Astrocyte of the cerebellum (primary cell): ENCODE measurements at places on chromosomes 13 and 19.
A peak's percentile ranks its signal among the peaks of the same experiment; 100 is the strongest.

- DNase-seq: no peak
Observed at GRCh38 chr13:31240921-31241320, 41.1 kb downstream of the B3GLCT start.

GRCh38 chr13:81393721-81394120 lies 1052.8 kb upstream of the SPRY2 start:
- DNase-seq: no peak

DNA sequence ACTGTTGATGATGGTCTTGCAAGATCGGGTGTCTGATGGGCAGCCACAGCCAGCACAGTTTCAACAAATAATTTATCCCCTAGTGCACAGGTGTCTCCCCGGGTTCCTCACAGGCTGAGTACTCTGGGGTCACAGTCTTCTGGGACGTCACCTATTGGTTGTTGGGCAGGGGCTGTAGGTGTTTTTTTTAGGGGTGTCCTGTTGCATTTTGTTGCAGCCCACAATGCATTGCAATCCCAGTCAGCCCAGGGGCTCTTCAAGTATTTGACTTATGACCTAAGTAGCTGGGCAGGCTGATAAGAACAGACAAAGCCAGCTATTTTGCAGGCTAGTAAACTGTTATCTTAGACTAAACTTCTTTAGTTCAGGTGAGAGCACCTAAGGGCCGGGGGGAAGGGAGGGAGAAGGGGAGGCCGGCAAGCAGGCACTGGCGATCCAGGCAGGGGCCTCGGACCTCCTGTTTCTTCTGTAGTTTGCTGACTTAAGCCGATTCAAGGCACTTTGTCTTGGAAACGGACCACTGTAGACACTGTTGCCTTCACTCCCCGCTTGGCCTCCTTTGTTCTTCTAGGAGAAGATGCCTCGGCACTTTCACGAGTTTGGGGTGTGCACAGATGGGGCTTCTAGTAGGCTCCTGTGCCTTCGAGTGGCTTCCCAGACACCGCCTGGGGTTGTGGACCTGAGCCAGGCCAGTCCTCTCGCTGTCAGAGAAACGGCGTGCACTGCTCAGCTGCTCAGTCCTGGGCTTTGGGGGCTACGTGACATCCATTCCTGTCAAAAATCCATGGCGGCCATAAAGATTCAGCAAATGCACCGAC lies 33.9 kb upstream of the GRTP1 start:
- DNase-seq: no peak

- no peak for DNase-seq
Observed at GRCh38 chr19:11995174-11995573, 30.3 kb downstream of the ZNF763 start.

GRCh38 chr19:8445488-8446001 lies 770 bp downstream of the HNRNPM start:
- DNase-seq: no peak

DNA sequence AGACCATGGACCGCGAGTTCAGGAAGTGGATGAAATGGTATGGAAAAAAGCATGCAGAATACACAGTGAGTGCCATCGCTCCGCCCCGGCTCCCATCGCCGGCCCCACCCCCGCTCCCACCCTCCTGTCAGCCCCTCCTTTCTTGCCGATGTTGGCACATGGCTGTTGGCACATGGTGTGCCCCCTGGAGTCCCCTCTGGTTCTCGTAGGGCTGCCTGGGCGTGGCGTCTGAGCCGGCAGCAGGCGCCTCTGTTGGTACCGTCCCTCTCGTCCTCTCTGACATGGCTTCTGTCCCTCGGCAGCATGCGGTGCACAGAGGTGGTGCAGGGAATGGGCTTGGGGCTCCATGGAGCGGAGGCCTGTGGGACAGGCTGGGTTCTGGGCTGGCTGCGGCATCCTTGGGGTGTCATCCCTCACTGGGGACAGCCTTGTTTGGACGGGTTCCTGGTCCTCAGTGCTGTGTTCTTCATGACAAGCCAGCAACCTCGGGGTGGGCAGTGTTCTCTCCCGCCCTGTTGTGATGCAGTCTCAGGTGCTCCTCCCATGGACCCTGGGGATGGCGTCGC lies 30.9 kb downstream of the DOT1L start:
- no peak for DNase-seq

DNA sequence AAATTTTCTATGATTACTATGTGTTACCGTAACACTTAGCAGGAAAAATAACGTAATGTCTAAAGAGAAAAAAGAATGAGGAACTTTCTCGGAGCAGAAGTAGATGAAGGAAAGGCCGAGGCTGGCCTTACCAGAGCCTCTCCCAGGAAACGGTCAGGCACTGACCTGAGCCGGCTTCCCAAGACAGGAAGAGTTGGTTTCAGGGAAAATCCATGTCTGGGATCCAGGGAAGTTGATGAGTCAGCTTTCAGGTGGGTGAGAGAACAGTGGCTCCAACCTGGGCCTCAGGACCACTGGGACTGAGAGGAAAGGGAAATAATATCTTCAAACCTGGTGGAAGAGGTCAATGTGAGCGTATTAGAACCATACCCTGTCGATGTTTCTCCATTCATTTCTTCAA lies 93.3 kb upstream of the UBL3 start:
- no peak for DNase-seq

GRCh38 chr13:85693889-85694511 lies 105.2 kb downstream of the SLITRK6 start:
- DNase-seq: no peak

GRCh38 chr13:99311748-99312492 lies 4.7 kb upstream of the GPR183 start:
- no peak for DNase-seq

- DNase-seq: no peak
Observed at GRCh38 chr13:22455036-22455435, 725.7 kb upstream of the SGCG start.

DNA sequence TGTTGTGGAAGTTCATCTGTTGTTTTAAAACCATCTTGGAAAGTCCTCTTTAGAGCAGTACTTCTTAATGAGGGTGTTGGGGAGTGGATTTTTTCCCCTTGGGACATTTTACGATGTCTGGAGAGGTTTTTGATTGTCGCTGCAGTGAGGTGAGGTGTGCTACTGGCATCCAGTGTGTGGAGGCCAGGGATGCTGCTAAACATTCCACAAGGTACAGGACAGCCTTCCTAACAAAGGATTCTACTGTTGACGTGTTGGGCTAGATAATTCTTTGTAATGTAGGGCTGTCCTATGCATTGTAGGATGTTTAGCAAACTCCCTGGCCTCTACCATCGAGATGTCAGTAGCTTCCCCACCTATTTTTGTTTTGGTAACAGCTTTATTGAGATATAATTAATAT lies 33.3 kb downstream of the NAA16 start:
- DNase-seq: no peak

- peak; percentile 98 for DNase-seq
Observed at GRCh38 chr19:17419621-17420474, at the start of gene MVB12A. TSS of gene MVB12A (plus strand) at chr19:17420047. CDS start at chr19:17420136, 89 bp downstream.

GRCh38 chr13:69477451-69477850 lies 630.2 kb upstream of the ATXN8OS start:
- DNase-seq: no peak

- DNase-seq: no peak
Observed at GRCh38 chr13:106533943-106534638, 1.4 kb downstream of the EFNB2 start.

- DNase-seq: no peak
Observed at GRCh38 chr13:88526853-88527215, 855.7 kb downstream of the SLITRK5 start.

DNA sequence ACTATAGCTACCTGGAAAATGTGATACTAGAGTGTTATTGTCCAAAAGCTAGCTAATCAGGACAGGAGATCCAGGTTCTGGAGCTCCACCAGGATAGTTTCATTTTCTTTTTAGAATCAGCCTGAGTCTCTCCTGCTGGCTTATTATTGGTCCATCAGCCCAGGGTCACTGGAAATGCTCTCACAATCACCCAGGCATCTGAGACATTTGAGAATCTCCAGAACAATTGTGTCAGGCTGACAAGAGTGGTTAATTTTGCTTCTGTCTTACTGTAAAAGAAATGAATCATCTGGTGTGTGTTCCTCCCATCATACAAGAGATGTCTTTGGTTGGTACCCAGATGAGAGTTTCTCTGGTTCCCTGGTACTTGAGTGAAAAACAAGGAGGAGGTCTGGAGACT lies 43.6 kb upstream of the ZNF681 start:
- DNase-seq: no peak

- DNase-seq: no peak
Observed at GRCh38 chr13:93259527-93260080, 33.0 kb downstream of the GPC6 start.

DNA sequence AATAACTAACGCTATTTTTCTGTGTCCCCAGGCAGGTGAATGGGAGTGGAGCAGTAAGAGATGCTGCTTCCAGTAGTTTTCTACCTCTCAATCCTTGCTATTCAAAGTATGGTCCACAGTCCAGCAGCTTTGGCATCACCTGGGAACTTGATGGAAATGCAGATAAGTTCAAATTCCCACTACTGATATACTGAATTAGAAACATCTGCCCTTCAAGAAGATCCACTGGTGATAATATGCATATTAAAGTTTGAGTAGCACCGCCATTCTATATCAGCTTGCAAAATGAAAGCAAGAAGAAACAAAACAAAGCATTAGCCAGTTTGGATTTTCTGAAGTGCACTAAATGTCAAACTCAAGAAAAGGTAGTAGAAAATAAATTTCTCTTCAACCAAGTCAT lies 906.2 kb upstream of the PCDH20 start:
- no peak for DNase-seq

GRCh38 chr13:102138635-102139190 lies 263.1 kb downstream of the FGF14 start:
- DNase-seq: no peak

GRCh38 chr19:19176950-19177349 lies 6.9 kb upstream of the MEF2B start:
- DNase-seq: no peak

GRCh38 chr13:112325142-112325808 lies 50.9 kb upstream of the SPACA7 start:
- no peak for DNase-seq
